ENCODE measurements at places on chromosomes 3 and 15. TPM values are rescaled to one million over a fixed set of nuclear protein-coding genes. Genes with fewer than 3 reads are reported as not detected.

Gene LTK
- 4.3 TPM for total RNA-seq

- no peak for DNase-seq
Measured at GRCh38 chr3:77281721-77282120, 241.8 kb downstream of the ROBO2 start.

GRCh38 chr15:72231066-72231832 lies at the start of gene PKM:
TSS of gene PKM (minus strand) at chr15:72231190. CDS start at chr15:72219097, 12,093 bp downstream.
- DNase-seq: peak; percentile 94

DNA sequence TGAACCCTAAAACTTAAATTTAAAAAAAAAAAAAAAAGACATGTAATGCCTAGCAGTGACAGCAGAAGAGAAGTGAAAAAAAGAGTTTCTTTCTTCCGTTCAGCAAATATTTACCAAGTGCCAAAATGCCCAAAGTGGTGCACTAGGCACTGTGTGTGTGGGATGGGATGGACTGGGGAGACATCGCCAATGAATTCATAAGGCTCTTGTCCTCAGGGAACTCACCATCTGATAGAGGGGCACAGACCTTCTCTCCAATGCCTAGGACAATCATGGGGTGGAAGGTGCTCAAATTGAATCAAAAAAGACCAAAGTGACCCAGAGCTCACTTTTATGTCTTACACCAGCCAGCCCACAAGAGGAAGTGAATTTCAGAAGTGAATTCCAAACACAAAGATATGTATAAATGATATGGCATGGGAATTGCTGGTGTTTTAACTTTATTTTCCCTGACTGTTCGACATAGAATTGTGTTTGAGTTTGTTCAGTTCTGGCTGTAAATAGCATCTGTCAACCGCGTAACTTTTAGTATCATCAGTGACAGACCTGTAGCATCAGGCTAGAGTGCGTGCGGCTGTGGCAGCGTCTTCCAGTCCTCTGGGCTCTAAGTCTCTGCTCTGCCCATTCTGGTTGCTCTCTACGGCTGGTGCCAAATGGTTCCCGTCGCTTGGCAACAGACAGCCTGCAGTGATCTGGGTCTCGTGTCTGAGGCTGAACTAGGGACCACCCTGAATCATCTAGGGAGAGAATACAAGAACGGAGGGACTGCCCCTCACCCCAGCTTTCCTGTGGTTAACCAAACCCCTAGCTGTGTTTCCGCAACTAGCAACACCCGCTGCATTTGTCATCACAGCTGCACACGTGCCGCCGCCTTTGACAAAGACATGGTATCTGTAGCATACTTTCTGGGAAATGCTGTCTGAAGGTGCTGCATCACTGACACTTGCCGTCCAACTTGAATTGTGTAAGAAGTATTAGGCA lies 154.0 kb upstream of the THBS1 start:
- DNase-seq: no peak

Gene AHSG
- not detected for total RNA-seq

- DNase-seq: no peak
Measured at GRCh38 chr3:106534206-106534605, 665.4 kb upstream of the CBLB start.

DNA sequence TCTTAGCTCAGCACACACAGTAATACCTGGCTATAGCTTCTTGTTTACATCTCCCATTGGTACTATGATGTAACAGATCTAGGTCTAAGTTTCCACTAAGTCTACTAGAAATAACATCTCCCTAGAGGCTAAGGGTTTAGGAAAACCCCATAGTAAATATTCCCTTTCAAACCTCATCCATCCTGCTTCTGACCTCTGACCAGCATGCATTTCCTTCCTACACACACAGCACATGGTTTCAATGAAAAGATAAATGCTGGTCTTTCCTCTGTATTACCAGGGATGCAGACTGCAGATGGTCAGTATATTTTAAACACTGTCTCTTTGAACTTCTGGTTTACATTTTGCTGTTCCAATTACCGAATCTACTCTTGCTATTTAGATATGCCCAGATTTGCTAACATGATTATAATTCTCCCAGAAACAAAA lies 96.6 kb downstream of the EFL1 start:
- DNase-seq: no peak

Gene OIP5
- 1.4 TPM for total RNA-seq

DNA sequence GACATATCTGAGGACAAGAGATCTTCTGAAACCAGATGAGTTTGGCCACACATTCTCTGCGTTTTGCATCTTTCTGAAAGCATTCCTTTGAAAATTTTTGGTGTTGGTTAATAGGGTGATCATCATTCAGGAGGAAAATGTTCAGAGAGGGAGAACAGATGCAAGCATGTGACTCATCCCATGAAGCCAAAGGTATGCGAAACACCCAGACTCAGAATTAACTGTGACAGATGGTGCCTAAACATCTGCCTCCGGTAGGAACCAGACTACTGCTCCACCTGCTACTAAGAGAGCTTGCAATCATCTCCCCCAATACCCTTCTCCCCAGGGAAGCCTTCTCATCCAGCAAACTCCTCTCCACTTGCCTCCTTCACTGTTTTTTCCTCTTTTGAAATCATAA lies 46.2 kb downstream of the TRIM69 start:
- no peak for DNase-seq

DNA sequence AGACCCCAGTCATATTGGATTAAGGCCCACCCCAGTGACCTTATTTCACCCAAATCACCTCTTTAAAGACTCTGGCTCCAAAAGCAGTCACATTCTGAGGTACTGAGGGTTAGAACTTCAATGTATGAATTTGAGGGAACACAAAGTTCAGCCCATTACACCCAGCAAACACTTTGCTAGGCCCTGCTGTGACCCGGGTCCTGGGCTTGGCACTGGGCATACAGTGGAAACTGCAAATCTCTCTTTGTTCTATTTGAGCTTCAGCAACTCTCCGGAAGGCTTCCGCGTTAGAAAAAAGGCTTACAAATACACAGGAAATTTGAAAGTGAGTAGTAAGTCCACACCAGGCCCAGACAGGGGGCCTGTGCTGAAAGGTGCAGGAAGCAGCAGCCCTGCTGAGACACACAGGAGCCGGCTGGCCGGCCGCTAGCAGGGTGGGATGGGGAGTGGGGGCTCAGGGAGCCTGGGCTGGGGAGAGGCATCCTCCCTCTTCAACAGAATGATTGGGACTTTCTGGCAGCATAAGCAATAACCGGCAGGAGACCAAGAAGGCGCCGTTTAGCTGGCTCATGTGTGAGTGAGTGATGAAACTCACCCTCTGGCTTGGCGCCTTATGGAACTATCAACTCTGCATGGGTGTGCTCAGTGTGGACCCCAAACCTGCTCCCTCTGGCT lies 13.0 kb downstream of the LIPC start:
- no peak for DNase-seq

Gene RGMA
- total RNA-seq: 0.48 TPM

Gene CHRM5
- total RNA-seq: 4.6 TPM

DNA sequence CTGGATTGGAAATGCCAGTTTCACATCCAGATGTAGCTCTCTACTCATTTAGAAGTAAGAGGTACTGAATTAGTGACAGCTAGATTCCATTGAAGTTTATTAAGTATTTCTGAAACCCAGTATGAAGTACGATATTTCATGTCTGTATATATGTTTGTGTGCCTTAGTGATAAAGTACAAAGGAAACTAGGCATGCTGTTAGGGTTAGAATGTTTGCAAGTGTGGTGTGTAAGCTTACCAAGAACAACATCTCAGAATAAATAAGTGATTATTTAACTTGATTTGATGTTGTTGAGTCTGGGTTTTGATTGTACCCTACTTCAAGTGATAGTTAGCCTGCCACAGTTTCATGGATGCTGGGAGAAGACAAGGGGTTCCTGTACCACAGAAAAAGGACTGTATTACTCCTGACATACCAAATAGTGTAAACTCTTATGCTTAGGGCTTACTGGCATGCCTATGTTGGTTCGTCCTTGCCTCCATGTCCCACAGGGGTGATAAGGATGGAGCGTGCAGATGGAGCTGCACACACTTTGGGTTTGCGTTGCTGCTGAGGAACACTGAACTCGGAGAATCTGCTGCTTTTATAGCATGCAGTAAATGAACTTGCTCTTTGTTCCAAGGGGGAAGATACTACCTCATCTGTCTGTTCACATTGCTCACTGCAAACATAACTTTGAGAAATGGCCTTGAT lies 43.6 kb downstream of the FNDC3B start:
- no peak for DNase-seq

Gene FES
- 30.8 TPM for total RNA-seq

- DNase-seq: no peak
Measured at GRCh38 chr3:169939320-169939719, 27.3 kb upstream of the SEC62 start.

- DNase-seq: no peak
Measured at GRCh38 chr15:99504071-99504822, 61.5 kb upstream of the MEF2A start.

Gene UBAP1L
- 2.2 TPM for total RNA-seq

GRCh38 chr3:37458162-37459120 lies 284.1 kb upstream of the LRRFIP2 start:
- peak; percentile 78 for DNase-seq

DNA sequence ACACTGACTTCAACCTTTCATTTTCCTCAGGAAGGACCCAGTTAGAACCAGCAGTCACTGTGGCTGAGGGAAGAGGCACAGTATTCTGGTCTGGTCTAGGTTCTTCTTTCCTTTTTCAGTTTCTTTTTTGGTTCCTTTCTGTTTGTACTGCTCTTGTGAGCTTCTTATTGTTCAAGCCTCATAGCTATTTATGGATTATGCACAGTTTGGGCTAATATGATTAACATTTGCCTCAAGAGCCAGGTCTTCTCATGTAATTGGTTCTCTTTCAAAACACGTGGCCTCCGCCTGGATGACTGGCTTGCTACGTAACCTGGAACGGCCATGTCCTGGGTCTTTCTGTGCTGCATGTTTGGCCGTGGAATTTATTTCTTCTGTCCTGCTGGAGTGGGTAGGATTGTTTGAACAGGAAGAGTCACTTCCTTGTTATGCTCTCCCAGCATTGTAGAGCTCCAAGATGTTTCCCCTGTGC lies 43.3 kb downstream of the RBMS3 start:
- DNase-seq: no peak

Gene RHOV
- total RNA-seq: 3.6 TPM

GRCh38 chr3:129000742-129001100 lies 383 bp upstream of the EFCC1 start:
- no peak for DNase-seq

GRCh38 chr3:23807424-23808015 lies 1.8 kb downstream of the UBE2E1 start:
- DNase-seq: peak; percentile 38

Gene PRTG
- 16.4 TPM for total RNA-seq

Gene GOLGA8S
- 4.6 TPM for total RNA-seq

GRCh38 chr3:73637042-73637441 lies 12.3 kb upstream of the PDZRN3 start:
- no peak for DNase-seq

Gene COL6A5
- total RNA-seq: 3.6 TPM

DNA sequence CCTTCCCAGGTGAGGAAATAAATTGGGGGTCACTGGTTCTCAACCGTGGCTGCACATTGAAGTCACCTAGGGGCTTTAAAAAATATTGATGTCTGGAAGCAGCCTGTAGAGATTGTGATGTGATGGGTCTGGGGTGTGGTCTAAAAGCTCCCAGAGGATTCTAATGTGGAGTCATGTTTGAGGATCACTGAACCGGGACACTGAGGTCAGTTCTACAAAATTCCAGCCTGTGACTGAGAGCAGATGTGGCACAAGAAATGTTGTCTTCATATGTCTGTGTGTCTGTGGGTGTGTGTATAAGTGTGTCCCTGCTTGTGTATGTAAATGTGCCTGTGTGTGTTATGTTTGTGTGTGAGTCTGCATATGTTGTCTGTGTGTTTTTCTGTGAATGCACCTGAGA lies 79.9 kb downstream of the TLE3 start:
- DNase-seq: no peak

DNA sequence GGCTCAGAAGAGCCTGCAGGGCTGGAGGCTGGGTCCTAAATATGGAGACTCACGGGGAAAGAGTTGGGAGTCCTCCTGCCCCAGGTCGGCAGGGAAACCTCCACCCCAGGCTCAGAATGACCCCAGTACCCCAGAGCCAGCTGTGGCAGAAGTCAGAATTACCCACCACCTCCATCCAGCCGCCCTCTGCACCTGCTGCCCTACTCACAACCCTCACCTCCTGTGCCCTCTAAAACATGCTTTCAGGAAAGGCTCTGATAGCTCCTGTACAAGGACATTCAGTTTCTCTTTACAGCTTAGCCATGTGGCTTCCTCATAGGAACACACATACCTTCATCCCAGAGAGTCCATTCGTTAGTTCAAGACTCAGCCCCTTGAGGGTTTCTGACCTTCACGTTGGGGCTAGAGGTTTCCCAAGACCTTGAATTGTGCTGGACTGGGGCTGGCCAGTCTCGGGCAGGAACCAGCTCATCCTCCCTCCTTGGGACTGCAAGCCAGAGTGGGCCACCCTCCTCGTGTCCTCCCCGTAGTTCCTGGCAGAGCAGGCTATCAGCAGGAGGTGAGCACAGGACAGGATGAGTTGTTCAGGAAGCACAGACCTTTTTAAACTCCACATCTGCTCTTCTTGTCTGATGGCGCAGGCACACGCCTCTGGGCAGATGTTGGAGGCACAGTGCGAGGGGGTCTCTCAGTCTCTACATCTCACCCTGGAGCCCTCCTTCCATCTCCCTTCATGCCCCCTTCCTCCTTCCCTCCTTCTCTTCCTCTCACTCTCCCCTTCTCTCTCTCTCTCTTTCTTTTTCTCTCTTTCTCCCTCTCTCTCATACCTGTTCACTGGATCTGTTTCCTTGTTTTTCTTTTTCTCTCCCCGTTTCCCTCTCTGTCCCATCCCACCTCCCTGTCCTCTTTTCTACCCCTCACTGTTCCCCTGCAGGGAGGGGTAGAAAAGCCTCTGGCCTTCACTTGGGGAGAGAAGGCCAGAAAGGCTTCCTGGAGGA lies 55.9 kb upstream of the NR2C2 start:
- DNase-seq: no peak

Measured in umbilical cord (tissue), 2 donors.